SIG-M5 (cell line): ENCODE measurements at places on chromosomes 13 and 19.
A peak's percentile ranks its signal among the peaks of the same experiment; 100 is the strongest.

GRCh38 chr13:44278166-44278565, 95.5 kb upstream of the SERP2 start:
- no peak for DNase-seq

- no peak for DNase-seq
Observed at GRCh38 chr19:56971230-56971629, 130.7 kb upstream of the PEG3 start.

DNA sequence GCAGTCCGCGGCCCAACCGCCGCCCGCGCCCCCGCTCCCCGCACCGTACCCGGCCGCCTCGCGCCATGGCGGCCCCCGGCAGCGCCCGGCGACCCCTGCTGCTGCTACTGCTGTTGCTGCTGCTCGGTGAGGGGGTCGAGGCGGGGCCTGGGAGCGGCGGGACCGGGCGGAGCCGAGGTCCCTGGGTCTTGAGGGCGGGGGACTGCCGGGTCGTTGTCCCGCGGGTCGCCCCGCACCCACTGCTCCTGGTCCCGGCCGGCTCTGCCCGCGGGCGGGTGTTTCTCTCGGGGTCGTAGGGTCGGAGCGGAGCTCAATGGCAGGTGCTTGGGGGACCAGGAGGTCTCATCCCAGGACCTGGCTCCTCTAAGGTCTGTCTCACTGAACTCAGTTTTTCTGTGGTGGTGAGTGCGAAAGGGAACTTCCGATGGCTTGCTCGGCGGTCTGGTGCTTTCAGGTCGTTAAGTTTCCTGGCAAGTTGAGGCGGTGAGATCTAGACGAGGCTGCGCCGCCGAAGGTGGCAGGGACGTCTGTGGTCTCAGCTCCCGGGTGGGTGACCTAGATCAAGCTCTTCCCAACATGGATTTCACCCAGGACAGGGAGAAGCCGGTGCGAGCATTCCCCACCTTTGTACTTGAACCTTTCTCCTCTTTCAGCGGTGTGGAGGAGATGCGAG, 467 bp downstream of the LAMP1 start:
- no peak for DNase-seq

- DNase-seq: no peak
Observed at GRCh38 chr13:29810145-29810742, 40.2 kb downstream of the UBL3 start.

- DNase-seq: no peak
Observed at GRCh38 chr19:15397782-15398181, 18.2 kb upstream of the AKAP8 start.

DNA sequence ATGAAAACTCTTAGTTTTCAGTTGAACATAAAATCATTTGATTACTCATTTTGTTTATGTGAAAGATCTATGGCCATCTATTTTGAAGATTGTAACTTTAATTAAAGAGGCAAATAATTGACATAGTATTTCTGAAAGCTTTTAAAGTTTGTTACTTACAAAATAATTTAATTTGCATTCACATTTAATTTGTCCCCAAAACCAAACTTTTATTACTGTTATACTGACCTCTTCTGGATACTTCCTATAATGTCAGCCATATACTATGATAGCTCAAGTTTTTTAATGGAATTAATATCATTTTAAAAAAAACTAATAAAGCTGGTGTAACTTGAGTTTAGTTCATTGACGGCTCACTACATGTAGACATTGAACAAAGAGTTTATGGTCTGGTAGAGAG, 4.9 kb upstream of the SGCG start:
- no peak for DNase-seq

GRCh38 chr19:23770672-23771250, 12.1 kb upstream of the ZNF681 start:
- DNase-seq: no peak

- no peak for DNase-seq
Observed at GRCh38 chr19:27822336-27822735, 1390.6 kb downstream of the UQCRFS1 start.

- no peak for DNase-seq
Observed at GRCh38 chr13:38348861-38349389, 726 bp upstream of the UFM1 start.

- no peak for DNase-seq
Observed at GRCh38 chr13:35566340-35566739, 89.9 kb upstream of the MAB21L1 start.

- DNase-seq: no peak
Observed at GRCh38 chr19:45972081-45972946, 1.4 kb downstream of the NOVA2 start.

- no peak for DNase-seq
Observed at GRCh38 chr13:24748061-24748400, 15.9 kb upstream of the RNF17 start.

- peak; percentile 69 for DNase-seq
Observed at GRCh38 chr19:39403331-39404312, 3.0 kb upstream of the ZFP36 start.

DNA sequence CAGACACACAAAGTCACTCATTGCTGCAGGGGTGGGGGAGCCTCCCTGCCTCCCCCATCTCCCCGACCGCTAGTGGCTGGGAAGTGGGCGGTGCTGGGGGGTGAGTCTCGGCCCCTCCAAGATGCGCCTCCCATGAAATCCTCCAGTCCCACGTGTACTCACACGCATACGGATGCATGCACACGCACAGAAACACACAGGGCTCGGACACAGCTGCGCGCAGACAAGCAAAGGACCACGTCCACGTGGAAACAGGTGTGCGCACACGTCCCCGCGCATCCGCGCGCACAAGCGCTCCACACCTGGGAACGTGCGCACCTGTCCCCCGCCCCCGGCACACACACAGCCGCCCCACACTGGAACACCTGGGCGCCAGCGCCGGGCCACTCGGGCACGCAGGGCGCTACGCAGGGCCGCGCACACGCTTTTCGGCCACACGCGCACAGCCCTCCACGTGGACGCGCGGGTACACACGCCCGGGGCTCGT, 687 bp downstream of the MATK start:
- DNase-seq: no peak

GRCh38 chr13:19062019-19062646, 119.5 kb downstream of the TUBA3C start:
- DNase-seq: no peak

DNA sequence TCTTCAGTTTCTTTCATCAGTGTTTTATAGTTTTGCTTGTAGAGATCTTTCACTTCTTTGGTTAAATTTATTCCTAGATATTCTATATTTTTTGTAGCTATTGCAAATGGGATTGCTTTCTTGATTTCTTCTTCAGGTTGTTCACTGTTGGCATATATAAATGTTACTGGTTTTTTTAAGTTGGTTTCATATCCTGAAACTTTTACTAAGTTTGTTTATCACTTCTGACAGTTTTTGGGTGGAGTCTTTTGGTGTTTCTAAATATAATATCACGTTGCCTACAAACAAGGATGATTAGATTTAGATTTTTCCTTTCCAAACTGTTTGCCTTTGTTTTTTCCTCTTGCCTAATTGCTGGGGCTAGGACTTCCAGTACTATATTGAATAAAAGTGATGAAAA, 109.7 kb downstream of the PAN3 start:
- DNase-seq: no peak

DNA sequence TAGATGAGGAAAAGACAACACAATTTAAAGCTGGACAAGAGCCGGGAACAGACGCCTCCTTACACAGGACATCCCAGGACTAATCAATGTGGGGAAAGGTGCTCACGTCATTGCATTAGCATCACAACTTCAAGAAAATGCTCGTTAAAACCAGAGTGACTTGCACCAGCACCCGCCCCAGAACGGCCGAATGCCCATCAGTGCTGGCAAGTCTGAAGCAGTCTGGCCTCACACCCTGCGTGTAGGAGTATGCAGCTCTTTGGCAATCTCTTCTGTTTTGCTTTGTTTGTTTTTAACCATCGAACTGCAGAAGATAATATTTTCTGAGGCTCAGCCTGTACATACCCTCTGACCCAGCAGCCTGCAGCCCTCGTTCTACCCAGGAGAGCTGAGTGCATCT, 44.8 kb upstream of the LDLR start:
- no peak for DNase-seq

DNA sequence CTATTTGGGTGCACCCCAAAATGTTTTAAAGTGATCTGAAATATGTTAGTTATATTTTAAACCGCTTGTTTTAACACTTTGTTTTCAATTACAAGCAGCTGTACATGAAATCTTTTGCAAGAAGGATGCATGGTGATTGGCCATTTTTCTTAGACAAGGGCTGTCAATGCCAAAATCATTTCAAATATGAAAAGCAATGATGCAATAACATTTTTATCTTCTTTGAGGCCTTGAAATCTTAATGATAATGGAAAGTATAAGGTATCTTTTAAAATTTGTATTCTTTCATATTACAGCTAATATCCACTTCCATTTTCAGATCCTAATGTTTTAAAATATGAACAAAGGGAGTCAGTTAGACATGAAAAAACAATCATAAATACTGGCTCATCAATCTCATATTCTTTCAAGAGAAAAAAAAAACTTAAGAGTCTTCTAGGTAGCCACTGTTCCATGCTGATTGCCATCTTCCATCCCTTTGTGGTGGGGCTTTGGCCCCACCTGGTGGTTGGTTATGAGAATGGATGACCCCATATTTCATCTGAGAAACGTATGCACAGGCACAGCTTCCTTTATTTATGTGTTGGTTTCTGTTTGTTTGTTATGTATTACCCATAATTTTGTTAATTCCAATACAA, 330.3 kb upstream of the MIR17HG start:
- DNase-seq: no peak

DNA sequence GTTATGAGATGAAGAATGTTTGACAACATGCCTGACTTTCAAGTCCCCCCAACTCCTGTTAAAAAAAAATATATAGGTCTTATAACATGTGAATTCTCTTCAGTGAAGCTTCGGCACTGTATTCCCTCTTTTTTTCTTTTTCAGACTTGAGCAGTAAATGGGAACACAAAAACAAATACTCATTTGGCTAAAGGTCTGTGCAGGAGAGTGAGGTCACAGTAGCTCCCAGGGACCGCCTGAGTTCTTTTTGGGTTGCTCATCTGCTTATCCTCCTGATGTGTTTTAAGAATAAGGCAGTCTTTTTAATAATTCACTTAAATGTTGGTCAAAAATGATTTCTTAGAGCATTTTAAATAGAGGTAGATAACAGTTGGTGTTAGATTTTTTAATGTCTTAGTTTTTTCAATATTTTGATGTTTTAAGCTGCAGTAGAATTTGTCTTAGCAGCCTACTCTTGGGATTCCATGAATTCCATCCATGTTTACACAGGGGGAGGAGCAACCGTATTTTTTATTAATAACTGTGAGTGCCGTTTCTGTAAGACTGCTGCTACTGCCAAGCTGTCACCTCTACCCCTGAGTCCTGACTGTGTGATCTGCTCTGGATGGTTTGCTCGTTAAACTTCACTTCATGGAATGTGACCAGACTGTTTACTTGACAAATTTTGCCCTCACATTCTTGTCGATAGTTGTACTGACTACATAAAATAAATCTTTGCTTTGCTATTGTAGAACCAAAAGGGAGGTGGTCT, 14.9 kb downstream of the HNRNPM start:
- DNase-seq: no peak

GRCh38 chr19:7280940-7281666, 13.1 kb downstream of the INSR start:
- no peak for DNase-seq

GRCh38 chr19:36605101-36605876, at the start of gene ZNF382:
Gene ZNF382 (plus strand): TSS chr19:36605313. CDS start chr19:36609915, 4,602 bp downstream.
- DNase-seq: no peak

DNA sequence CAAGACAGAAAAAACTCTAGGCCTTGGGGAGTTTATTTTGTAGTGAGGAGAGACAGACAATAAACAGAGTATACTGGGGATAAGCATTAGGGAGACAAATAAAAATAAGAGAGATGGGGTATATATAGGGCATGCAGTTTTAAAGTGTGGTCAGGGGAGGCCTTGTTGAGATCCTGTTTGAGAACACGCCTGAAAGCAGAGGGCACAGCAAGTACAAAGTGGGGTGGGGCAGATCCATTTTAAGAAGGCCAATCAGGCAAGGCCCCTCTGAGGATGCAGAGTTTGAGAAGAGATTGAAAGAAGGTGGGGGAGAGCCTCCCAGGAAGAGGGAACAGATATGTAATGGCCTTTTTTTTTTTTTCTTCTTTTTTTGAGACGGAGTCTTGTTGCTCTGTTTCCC, 2.1 kb downstream of the PPP2R1A start:
- DNase-seq: no peak

DNA sequence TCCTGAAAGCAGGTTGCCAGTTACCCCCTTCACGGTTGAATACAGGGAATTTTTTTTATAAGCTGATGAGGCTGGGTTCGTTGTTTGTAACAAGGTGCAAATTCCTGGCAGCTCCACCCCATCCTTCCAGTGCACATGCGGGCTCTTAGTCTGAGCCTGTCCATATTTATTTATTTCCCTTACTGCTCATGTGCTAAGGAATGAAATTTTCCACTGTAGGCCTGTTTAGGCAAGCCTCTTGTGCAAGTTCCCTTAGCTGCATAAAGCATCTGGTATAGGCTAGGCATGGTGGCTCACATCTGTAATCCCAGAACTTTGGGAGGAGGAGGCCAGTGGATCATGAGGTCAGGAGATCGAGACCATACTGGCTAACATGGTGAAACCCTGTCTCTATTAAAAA, 560.9 kb upstream of the PCDH9 start:
- DNase-seq: no peak

GRCh38 chr19:5890099-5890498, 13.5 kb downstream of the NDUFA11 start:
- DNase-seq: no peak

GRCh38 chr19:17305517-17306284, at the start of gene MRPL34:
Gene MRPL34 (plus strand): TSS chr19:17305872. CDS start chr19:17305893, 21 bp downstream.
- peak; percentile 97 for DNase-seq

DNA sequence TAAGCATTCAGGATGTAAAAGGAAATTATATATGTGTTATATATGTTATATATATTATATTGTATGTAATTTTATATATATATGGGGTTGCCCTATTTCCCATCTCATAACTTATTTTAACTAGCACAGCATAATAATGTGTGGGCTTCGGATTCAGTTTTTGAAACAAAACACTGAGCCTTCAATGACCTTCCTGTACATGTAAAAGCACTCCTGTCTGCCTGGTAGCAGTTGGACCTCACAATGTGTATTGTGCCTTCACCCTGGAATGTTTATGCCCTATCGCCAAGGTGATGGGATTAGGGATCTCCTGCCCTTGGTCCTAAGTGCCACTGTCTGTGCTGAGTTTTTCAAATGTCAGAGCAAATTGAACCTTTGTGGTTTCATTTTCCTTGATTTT, 968.8 kb downstream of the TUBA3C start:
- DNase-seq: no peak

DNA sequence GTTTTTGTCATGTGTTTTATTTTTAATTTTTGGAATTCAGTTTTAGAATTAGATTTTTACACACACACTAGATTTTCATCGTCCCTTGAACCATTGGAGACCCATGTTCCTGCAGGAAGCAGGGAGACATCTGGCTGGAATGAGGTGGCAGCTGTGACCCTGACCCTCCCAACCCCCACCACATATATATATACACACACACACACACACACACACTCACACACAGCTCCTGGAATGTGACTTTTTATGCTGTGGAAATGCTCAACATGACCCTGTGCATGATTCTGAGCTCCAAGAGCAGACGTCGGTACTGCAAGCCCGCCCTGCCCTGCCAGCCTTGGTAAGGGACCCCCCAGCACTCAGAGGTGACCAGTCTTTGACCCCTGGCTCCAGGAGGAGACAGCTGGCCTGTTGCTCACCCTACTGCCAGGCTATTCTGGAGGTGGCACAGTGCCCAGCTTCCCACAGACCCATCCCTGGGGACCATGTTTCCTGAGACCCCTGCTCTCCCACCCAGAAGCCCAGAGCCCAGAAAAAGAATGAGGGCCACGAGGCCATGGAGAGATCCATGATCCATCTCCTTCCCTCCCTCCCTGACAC, 103.2 kb upstream of the VSTM2B start:
- DNase-seq: no peak

- DNase-seq: no peak
Observed at GRCh38 chr19:35852029-35852780, at the start of gene NPHS1. Gene NPHS1 (minus strand): TSS chr19:35852504. CDS start chr19:35851837, 667 bp downstream.
